ENCODE measurements at places on chromosomes 5 and 9.

GRCh38 chr9:100104314-100104713 lies 5.3 kb downstream of the INVS start:
- DNase-seq: no peak

GRCh38 chr9:10015755-10016154 lies 597.0 kb downstream of the PTPRD start:
- DNase-seq: no peak

GRCh38 chr5:143245929-143246561 lies 157.4 kb downstream of the NR3C1 start:
- no peak for DNase-seq

- no peak for DNase-seq
Measured at GRCh38 chr5:133480866-133481265, 131.5 kb downstream of the FSTL4 start.

DNA sequence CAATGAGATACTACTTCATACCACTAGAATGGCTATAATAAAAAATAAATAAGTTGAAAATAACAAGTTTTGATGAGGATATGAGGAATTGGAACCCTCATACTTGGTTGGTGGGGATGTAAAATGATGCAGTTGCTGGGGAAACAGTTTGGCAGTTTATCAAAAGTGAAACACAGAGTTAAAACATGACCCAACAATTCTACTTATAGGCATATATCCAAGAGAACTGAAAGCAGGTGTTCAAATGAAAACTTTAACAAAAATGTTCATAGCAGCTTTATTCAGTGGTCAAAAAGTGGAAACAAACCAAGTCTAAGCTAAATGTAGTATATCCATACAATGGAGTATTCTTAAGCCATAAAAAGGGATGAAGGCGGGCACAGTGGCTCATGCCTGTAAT lies 13.1 kb upstream of the LHFPL2 start:
- DNase-seq: no peak

DNA sequence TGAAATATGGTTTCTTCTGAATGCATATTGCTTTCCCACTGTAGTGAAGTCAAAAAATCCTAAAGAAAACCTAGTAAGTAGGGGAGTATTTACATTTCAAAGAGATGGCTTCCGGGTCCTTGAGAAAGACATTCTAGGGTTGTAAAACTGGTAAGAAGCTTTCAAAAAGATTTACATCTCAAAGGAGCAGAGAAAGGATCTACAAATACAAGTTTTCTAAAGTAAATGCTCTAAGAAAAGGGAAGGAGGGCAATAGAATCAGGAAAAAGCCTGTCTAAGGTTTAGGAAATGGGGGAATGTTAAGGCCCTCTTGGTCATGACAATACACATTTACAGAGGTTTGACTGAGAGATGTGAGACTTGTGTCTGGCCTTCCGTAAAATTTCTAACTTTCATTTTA lies 16.7 kb upstream of the TRPC7 start:
- no peak for DNase-seq

GRCh38 chr5:149611326-149611725 lies 30.0 kb downstream of the ARHGEF37 start:
- DNase-seq: no peak

- no peak for DNase-seq
Measured at GRCh38 chr5:38258042-38258318, 379 bp upstream of the EGFLAM start.

DNA sequence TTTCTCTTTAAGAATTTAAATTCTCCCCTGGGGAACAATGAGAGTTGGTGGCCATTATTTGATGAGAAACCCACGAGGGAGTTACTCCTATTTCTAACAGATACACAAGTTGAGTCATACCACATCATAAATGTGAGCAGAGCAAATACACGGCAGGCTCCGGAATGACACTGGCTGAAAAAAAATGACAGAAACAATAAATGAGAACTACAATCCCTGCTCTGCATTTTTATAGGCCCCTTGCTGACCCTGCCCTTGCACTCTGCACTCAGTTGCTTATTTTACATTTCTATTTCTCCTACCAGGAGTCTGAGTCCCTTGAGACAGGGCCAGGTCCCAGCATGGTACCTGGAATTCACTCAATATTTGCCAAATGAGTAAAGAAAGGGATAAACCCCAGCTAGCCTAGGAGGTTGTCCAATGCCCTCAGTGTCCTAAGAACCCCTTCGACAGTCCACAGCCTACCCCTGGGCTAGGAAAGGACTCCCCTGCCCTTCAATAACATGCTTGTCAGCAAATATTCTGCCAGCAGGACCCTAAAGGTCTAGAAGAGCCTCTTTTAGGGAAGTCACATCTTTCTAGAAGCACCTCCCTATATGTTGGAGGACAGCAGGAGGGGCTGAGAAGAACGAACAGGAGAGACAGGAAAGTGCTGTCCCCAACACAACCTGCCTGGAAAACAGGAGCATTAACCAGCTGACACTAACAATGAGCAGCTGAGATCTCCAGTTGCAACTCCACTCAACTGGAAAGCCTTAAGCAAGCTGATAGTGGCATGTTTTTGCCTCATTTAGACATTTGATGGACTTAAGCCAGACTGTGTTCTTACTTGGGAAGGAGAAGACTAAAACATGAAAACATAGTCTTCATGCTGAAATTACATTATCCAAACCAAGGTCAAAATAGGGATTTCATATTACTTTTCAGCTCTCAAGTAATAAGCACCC lies 191.2 kb downstream of the ACTL7B start:
- no peak for DNase-seq

DNA sequence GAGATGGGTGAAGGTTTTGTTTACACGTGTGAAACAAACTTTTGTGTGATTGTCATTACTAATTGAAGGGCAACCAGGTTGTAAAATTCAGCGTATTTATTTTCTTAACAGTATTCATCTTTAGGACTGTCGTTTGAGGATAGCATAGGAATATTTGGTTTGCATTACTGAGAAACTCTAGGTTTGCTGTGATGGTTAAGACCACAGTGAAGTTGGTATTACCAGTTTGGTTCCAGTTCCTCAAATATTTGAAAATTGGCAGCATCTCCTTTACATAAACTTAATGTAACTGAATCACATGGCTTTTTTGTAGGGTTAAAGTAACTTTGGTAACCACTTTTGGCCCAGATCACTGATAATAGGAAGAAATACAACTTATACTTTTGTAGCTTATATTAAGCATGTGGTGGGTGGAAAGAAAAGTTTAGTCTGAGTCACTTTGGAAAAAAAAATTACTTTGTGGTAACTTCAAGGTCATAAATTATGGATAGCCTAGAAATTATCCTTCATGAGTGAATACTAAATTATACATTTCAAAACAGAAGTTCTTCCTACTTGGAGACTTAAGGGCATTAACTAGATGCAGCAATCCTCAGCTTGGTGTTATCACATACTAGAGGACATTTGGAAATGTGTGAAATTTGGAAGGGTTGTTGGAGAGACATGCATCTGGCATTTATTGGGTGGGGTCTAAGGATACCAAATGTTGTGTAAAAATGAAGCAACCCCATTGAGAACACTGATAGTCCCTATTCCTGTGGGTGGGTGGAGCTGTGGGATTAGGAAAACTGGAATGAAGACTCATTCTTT lies 33.9 kb downstream of the G3BP1 start:
- DNase-seq: no peak

- no peak for DNase-seq
Measured at GRCh38 chr5:82222597-82223574, 55.3 kb downstream of the RPS23 start.

GRCh38 chr9:21810881-21811280 lies 8.4 kb downstream of the MTAP start:
- no peak for DNase-seq

DNA sequence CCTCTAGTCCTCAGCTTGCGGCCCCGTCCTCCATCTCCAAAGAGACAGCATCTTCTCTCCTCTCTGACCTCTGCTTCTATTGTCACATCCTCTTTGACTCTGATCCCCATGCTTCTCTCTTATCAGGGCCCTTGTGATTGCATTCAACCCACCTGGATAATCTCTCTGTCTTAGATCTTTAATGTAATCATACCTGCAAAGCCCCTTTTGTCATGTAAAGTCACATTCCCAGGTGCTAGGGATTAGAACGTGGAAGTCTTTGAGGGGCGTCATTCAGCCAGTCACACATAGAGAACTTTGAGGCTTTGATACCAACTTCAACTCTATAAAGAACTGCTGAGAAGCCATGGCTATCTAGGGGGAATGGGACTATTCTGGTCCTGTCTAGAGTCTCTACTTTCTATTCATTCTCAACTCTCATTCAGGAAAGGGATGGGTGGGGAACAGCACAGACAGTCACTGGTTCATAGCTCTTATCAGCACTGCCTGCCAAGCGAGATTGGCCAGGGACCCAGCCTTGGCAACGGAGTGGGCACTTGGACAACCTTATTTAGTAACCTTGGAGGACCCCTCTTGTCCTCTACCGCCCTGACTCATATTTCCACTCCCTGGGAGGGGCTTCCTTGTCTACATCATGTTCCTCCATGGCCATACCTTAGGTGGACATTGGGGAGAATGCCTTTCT lies 29.0 kb downstream of the TAS2R1 start:
- no peak for DNase-seq

GRCh38 chr5:135950611-135951010 lies 4.2 kb downstream of the LECT2 start:
- DNase-seq: no peak

DNA sequence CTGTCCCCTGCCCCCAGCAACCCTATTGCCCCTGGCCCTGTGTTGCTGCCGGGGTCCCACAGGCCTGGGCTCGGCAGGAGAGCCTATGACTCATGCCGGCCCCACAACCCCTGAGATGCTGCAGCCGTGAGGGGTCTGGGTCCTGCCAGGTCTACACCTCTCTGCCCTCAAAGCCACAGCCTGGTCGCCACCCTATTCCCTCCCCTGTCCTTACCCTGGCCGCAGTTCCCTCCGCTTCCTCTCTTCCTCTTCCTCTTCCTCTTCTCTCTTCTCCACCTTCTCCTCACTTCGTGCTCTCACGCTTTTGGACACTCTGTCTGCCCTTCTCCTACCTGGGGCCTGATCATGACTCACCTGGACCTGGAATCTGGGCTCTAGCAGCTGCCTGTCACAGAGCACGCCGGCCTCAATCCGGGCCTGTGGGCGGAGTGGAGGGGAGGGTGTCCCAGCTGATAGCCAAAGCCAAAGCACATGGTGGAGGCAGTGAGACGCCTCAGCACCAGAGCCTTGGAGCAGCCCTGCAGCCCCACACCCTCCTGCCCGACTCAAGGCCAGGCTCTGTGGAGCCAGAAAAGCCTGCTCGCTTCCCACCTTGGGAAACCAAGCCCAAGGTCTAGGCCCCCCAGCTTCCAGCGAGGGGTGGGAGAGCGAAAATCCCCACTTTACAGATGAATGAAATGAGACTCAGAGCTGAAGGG lies 26.8 kb upstream of the CSF1R start:
- no peak for DNase-seq

- DNase-seq: no peak
Measured at GRCh38 chr9:104606152-104606551, 725 bp upstream of the OR13C2 start.

- no peak for DNase-seq
Measured at GRCh38 chr9:127233550-127233949, 31.0 kb upstream of the GARNL3 start.

DNA sequence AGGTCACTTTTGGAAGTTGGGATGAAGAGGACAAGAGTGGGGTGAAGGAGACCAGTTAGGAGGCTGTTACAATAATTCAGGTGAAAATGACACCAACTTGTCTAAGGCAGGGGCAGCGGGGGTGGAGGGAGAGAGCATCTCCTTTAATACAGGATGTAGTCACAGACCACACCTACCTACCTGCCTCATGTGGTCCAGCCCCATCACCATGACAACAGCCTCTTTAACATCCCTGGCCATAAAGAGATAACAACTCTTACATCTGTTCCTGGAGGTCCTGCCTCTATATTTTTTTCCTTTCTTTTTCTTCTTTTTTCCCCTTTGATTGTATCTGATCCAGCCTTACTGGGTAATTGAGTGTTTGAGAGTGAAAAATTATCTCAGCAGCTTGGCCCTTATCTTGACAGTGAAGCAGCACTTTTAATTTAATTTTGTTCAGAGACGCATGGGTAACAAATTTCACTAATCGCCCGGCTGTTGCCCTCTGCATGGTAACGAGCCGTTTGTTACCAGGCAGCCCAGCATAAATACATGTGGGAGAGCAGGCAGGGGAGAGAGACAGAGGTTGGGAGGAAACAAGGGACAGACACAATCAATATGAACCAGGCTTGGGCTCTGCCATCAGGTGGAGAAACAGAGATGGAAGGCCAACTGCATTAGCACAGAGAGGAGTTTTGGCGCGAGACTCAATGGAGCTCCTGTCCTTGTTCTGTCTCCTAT lies 338.1 kb downstream of the ASTN2 start:
- DNase-seq: no peak

DNA sequence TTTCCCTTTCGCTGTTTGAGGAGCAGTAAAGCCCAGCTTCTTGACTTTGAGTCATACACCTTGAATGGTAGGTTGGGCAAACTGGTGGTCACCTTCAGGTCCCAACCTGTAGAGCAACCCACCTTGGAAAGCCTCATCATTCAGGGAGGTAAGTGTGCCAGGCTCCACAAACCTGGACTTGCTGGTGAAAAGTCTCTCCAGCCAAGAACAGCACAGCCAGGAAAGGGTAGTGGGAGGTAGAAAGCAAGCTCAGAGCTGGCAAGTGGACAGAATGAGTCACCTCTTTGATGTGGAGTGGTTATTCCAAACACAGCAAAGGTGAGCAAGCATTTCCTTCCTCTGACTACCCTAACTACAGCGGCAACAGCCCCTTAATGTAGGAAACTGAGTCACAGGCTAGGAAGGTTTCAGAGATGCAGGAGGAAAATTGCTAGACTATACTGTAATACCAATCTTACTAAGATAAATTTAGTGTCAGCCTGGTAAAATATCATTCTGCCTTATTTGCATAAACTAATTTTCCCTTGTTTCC lies 117.5 kb upstream of the MTAP start:
- peak; percentile 37 for DNase-seq

- DNase-seq: no peak
Measured at GRCh38 chr9:89864731-89865130, 259.9 kb downstream of the GADD45G start.

All from activated naive CD4-positive, alpha-beta T cell treated with Interleukin-2 at 50 U/mL for 16 hours (primary cell).